ENCODE measurements at places on chromosomes 5 and 9.

DNA sequence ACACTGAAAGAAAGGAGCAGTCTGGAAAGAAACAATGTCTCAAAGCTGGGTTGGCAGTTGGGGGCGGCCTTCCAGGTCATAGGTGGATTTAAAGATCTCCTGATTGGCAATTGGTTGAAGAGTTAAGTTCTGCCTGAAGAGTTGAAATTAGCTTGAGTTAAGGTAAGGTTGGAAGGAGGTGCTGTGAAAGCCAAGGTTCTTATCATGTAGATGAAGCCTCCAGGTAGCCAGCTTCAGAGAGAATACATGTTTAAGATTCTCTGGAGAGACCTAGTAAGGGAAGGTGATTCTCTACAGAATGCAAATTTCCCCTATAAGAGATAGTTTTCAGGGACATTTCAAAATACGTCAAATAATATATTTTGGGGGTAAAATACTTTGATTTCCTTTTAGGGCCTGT, 387.1 kb downstream of the TMEM232 start:
- no peak for ATAC-seq

DNA sequence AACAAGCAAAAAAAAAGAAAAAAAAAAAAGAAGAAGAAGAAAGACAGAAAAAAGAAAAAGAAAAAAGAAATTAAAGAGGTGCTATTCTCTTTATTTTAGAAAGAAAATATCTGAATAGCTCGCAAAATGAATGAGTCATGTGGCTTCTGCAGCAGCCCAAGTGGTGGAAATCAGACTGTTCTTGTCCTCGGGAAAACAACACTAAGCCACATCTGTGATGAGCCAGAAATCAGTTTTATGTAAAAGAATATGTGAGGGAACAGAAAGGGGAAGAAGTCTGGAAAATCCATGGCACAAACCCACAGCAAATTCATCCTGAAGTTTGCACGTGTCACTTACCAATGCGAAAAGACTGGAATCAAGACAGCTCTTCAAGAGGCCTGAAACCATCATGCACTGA, 118.7 kb upstream of the GAS1 start:
- ATAC-seq: no peak

DNA sequence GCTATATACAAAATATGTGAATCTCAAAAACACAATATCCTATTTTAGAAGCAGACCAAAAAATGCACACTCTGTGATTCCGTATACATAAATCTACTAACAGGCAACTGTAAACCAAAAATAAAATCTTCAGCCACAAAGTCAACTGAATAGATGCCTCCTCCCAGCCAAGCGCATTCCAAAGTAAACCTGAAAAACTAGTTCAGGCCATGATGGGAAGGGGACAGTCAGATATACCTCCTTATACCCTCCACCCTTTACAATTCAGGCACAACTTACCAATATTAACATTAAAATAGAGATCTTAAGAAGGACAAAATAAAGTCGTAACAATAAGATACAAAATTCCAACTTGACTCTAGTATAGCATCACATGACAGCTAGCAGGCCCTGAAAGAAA, 1604.5 kb upstream of the NUDT12 start:
- no peak for ATAC-seq

DNA sequence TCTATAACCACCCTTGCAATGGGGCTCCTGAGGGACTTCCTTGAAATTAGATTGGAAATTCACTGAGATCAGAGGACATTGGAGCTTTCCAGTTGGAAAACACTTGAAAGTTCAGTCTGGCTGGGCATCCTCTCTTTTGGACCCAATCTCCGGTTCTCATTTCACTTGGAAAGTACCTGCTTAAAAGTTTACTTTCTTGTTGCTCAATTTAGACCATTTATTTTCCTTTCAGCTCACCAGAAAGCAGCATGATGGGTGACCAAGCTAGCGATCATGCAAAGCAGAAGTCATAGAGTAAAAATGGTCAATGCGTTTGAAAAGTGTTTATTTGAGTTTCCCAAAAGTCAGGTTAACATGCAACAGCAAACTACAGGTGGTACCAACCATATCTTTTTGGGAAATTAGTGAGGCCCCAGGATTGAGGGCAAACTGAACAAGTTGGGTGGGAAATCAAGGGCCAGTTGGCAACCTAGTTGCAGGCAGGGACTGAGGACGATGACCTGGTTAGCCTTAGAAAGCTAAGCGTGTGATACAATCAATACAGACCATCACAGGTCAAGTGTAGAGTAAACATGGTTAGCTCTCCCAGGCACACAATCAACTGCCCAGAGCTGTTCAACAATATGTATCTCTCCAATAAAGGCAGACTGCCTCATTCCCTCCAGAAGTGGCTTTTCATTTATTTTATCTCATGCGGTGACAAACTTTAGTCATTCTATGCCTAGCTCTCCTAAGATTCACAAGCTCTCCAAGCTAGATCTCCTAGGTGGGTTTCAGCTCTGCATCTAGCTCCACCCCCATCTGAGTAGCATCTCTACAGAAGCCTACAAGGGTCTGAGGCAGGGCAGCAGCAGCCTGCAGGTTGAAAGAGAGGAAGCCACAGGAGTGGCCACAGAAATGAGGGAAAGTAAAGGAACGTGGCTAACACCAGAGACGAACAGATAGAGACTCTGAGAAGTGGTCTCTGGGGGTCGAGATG, 136.9 kb downstream of the UGCG start:
- ATAC-seq: no peak

DNA sequence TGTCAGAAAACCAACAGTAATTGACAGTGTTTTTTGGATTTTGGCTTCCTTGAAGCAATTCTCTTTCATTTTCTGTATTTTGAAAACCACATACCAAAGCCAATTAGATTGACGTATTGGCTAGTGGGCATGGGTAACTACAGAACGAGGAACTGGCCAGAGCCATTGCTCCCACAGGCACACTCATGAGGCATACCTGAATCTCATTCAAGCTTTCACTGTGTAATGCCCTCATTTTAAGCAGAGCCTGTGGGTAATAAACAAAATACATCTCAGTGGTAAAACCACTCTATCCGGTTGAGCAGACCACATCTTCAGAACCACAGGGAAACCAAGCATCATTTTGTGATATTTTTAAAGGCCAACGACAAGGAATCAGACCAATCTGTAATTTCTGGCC, 394.1 kb downstream of the ZNF608 start:
- no peak for ATAC-seq

- no peak for ATAC-seq
Observed at GRCh38 chr9:477193-477592, 262.5 kb downstream of the DOCK8 start.
